ENCODE measurements at places on chromosomes 1 and 21.

DNA sequence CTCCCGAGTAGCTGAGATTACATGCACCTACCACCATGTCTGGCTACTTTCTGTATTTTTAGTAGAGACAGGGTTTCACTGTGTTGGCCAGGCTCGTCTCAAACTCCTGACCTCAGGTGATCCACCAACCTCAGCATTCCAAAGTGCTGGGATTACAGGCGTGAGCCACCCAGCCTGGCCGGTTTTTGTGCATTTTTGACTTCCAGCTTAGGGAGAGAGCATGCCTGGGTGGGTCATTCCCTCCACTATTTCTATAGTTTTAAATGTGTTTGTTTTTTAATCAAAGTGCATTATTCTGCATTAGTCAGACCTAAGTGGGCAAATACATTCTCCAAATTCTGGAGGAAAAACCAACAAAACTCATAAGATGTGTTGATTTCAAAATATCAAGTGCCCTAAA lies 207.4 kb upstream of the NRIP1 start:
- DNase-seq, result no peak

GRCh38 chr1:15851210-15852035 lies 3.9 kb downstream of the SPEN start:
- no peak for DNase-seq

DNA sequence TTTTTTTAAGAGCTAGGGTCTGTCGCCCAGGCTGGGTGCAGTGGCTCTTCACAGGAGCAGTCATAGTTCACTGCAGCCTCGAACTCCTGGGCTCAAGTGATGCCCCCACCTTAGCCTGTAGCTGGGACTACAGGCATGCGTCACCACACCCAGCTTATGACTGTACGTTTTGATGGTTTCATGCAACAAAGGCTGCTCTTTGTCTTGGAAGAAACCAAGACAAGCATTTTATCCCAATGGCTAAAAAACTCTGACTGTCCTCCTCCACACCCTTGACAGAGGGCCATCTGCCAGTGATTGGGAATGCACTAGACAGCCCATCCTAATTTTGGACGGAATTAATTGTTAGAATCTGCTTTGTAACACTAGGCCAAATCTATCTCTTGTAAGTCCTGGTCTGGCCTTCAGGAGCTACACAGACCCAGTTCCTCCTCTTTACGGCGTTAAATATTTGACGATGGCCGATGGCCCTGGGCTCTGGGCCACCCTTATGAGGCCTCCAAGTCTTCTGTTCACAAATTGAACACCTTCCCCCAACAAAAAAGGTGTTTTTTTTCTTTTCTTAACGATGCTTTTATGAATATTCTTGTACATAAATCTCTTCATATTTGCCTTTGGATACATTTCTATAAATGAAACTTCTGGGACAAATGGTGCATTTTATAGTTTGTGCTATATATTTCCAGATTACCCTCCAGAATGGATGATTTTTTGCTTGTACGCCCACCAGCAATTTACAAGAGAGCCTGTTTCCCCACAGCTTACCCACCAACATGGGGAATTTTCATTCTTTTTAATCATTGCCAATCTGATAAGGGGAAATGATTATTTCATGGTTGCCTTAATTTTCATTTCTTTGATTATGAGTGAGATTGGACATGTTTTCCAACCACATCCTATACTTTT lies 104.8 kb upstream of the SLC25A33 start:
- DNase-seq, result peak; percentile 76

DNA sequence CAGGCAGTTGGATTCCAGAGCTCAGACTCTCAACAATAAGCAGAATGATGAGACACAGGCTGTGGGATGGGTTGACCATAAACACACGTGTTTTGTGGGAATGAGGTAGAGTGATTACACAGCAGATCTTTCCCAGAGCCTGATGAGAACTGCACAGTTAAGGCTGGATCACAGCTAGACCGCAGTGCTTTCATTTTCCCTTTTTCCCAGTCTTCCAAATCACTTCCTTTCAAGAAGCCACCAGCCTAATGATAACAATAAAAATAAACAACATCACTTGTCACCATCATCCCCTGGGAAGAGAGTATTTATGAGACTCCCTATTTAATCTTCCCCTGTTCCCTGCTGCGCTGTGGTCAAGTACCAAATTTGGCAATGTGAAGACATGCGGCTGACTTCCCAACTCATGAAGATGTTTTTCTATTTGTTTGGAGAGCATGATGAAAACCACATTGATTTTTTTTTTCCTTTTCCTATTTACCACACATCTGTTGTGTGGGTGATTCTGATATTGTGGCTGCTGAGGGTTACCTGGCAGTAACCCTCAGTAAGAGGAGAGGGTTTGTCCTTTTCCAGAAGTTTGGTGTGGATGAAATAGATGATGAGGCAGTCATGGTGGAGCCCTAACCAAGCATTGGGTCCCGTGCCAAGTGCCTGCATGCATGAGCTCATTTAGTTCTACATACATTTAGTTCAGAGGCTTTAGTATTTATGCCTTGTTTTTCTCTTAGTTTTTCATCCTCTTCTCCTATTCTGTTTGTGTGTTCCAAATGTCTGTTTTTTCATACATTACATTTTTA lies 248.9 kb upstream of the HOOK1 start:
- DNase-seq, result no peak

Measured in fibroblast of the aortic adventitia (primary cell).